Lung microvascular endothelial cell (primary cell): ENCODE measurements at places on chromosomes 4 and X.

DNA sequence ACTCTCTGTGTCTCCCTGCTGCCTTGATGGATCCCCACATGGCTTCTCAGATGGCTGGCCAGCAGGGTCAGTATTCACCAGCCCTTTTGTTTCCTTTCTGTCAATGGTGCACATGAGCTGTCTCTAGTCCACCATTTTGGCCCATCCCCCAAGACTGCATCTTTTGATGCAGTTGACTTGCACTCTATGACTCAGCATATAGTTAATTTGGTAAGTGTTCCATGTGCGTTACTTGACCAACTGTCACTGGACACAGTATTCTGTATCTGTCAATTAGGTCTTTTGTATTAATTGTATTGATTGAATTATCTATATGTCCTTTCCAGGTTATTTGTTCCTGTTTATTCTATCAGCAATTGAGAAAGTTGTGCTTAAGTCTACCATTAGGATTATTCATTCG lies 29.2 kb downstream of the PRDM5 start:
- no peak for DNase-seq

- DNase-seq, result no peak
Observed at GRCh38 chr4:8543623-8544022, 36.6 kb upstream of the GPR78 start.

DNA sequence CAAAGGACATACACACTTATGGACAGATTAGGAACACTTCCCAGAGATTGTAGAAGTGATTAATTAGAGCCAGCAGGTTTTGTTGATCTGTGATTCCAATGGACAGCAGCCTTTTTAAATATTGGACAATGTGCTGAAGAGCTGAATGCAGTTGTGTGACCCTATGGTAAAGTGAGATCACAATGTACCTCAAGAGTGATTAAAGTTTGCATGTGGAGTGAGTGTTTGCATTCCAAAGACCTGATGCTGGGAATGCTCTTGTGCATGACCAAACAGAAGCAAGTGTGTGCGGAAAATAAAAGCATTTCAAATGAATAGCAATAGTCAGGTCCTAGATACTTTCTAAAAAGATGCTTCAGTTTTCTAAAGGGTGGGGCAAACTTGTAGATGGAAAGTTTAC lies 154.1 kb downstream of the BANK1 start:
- no peak for DNase-seq

- DNase-seq, result no peak
Observed at GRCh38 chr4:137015426-137016409, 516.6 kb downstream of the PCDH18 start.

- DNase-seq, result peak; percentile 16
Observed at GRCh38 chrX:80765220-80765625, 44.5 kb downstream of the BRWD3 start.

DNA sequence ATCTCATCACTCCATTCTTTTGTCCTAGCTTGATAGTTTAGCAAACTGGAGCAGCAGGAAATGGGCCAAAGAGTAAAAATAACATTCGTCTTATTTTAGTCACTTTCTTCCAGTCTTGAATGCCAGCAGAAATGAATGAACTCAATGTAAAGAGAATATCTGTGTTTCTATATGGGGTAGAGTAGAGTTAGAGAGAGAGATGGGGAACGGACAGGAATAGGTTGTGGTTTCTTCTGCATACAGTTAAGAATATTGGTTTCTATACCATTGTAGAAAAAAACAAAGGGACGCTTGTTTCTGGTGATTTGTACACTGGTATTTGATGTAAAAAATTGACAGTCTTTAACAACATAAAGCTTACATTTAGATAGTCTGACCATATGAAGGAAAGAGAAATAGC lies 8.9 kb downstream of the GPR174 start:
- DNase-seq, result no peak

- no peak for DNase-seq
Observed at GRCh38 chr4:158125310-158125709, 47.5 kb downstream of the GASK1B start.

GRCh38 chr4:13529128-13529919 lies 15.0 kb downstream of the NKX3-2 start:
- no peak for DNase-seq

DNA sequence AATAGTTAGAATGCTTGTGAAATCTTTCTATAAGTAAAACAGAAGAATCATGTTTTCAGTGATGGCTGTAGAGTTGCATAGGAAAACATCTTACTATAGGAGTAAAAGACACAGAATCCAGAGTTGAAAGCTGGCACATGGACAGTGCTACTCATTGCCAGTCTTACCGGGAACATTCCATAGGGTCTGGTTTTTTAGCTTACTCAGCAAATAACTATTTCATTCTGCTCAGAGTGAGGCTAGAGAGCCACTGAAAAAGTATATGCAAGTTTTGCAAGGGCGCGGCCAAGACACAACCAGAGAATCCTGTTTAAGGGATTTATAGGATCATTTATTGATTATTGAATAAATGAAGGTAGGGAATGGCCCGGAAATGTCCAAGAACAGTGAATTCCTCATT lies 60.3 kb downstream of the MTHFD2L start:
- DNase-seq, result no peak

DNA sequence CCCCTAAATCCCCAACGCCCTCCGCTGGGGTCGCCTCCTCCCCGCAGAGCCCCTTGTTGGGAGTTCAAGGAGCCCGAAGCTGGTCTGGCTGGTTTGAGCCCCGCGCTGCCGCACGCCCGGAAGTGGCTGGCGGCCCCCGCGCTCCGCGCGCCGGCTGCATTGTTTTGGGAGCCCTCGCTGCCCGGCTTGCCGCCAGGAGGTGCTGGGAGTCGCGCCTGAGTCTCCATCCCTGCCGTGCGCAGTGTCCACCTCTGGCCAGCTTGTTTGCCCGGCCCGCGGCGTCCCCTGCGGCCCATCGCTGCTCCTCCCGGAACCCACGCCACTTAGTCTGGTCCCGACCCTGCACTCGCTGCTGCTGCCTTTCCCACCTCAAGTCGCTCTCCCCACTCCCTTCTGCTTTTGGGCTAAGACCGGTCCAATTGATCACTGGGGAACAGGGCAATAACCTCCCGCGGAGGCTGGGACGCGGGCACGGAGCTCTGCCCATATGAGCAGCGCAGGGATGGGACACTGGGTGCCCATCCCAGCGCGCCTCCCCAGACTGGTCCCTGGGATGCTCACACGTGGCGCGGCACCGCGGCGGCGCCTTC lies 2.2 kb upstream of the SFRP2 start:
- no peak for DNase-seq

DNA sequence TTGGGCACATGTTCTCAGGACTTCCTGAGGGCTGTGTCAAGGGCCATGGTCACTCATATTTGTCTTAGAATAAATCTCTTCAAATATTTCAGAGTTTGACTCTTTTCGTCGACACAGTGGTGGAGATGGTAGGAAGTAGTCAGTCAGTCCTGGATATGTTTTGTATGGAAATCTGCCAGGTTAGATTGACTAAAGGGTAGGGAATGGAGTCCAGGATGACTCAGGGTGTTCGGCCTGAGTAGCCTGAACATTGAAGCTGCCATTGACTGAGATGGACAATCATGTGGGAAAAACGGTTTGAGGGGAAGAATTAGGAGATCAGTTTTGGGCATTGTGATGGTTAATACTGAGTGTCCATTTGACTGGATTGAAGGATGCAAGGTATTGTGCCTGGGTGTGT lies 177.1 kb upstream of the CENPE start:
- no peak for DNase-seq

- peak; percentile 78 for DNase-seq
Observed at GRCh38 chrX:68997511-68997910, 167.7 kb downstream of the PJA1 start.

DNA sequence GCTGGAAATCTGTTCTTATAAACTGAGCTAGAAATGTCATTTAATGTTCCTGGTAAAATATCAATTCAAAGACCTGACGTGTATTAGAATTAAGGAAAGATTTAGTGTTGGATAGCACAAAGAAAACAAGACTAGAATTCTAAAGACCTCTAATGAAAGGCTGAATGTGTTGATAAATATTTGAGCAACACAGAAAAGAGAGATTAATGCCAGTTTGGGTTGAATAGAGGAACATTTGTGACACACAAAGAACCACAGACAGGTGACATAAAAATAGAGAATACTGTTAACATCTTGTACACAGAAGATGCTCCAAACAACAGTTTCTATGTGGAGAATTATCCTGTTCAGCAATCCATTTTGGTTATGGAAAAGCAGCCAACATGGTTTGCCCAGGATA lies 222.1 kb upstream of the GALNT7 start:
- no peak for DNase-seq

DNA sequence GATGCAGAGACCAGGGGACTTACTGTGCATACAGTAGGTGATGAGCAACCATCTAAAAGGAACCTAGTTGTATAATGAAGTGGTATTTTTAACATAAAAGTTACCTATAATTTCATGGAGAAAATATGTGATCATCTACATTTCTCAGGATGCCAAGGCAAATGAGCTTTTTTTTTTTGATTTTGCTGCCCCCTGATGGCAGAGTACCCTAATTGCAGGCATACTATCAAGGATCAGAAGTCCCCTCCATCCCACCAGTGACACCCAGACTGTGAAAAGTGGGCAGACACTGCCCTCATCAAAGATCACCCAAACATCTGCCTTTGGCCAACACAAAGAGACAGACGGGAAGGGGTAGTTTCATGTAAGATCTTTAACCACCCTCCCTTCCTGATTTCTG lies 9.6 kb upstream of the ABLIM2 start:
- no peak for DNase-seq

GRCh38 chr4:186266729-186267456 lies 904 bp downstream of the F11 start:
- no peak for DNase-seq

- DNase-seq, result peak; percentile 42
Observed at GRCh38 chr4:139704915-139705485, 39.4 kb downstream of the MGST2 start.

DNA sequence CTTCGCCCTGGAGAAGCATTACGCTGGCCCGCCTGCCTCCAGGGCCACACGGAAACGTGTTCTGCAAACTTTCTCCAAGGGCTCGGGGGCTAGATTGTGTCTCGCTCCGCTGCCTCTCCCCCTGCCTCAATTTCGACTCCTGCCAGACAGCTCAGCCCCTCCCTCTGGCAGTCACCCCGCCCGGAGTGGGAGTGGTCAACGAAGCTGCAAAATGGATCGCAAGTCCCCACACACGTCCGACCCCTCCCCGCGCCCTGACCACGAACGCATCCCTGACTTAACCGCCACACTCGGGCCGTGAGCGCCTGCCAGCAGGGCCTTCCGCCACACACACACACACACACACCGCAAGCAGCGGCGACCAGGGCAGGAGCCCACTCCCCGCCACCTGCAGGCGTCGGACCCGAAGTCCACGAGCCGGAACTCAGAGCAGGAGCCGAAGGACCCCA lies 47.0 kb upstream of the NKAP start:
- no peak for DNase-seq
